ENCODE measurements at places on chromosomes 7 and 10. TPM values are rescaled to one million over a fixed set of nuclear protein-coding genes. Genes with fewer than 3 reads are reported as not detected.

Gene GPER1
- 2.8 TPM for total RNA-seq

GRCh38 chr10:104253106-104253505, 1.6 kb upstream of the GSTO1 start:
- peak; percentile 59 for DNase-seq

Gene TUBAL3
- 3.3 TPM for total RNA-seq

Gene LLCFC1
- total RNA-seq: not detected

Gene SEC24C
- total RNA-seq: 48.7 TPM

DNA sequence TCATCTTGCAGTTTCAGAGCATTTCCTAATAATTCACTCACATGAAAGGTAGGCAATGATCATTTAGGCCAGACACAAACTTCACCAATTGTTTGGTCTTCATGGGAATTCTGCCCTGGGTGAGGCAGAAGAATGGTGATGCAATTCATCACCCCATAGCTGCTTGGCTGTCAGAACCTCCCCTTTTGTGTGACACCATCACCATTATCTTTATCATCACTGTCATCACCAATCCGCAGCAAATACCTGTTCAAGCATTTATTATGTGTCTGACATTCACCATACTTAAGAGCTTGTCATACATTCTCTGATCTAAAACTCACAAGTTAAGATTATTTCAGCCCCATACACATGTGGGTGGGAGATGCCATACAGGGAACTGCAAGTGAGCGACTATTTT, 799.5 kb upstream of the LRRN3 start:
- DNase-seq: no peak

DNA sequence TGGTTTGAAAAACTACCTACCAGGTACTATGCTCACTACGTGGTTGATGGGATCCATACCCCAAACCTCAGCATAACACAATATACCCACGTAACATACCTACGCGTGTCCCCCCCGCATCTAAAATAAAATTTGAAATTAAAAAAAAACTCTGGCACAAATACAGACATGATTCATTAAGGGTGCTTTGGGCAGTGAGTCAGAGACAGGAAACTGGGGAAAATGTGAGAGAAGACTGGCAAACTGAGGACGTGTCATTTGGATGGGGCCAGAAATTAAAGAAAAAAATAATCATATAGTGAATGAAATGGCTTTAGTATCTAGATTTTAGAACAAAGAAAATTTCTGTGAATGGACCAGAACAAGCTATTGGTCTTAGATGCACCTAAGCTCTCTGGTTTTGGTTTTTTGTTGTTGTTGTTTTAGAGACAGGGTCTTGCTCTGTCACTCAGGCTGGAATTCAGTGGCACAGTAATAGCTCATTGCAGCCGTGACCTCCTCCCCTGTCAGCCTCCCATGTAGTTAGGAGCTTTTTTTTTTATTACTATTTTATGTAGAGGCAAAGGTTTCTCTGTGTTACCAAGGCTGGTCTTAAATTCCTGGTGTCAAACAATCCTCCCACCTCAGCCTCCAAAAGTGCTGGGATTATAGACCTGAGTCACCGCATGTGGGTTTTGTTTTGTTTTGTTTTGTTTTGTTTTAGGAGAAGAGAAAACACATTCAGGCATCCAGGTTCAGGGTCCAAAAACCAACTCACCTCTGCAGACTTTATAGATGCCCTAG, 5.9 kb upstream of the PRSS58 start:
- no peak for DNase-seq

Gene NCOA4
- 351 TPM for total RNA-seq

GRCh38 chr7:134826105-134826504, 46.7 kb downstream of the CALD1 start:
- DNase-seq: no peak

DNA sequence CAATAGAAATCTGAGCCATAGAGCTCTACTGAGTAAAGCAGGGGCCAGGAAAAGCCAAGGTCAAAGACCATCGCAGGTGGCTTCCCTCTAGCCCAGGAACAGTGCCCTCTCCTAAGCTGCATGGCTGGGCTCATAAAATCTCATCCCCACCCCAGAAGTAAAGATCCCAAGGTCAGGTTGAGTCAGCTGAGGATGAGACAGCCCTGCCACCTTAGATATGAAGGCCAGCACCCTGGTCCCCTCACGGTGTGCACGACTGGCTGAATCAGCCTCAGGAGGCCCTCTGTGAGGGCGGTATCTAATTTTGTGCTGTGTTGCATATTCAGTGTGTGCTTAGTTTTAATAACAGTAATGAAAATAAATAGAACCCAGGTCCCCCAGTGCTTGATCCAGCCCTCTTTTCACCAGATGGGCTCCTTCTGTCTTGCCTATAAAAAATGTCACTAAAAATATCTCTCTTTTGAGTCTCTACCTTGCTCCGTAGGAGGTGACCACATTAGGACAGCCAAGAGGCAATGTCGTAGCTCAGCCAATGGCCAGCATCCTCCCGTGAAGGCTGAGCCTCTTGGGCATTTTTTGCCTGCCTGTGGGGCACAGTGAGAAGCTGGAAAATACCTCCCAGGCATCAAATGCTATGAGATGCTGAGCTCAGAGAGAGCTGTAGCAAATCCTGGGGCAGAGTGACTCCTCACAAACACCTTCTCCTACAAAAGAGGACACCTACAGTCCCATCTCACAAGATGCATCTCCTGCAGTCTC, 424.0 kb downstream of the PLXNA4 start:
- no peak for DNase-seq

Gene MDFIC
- total RNA-seq: 7.4 TPM

DNA sequence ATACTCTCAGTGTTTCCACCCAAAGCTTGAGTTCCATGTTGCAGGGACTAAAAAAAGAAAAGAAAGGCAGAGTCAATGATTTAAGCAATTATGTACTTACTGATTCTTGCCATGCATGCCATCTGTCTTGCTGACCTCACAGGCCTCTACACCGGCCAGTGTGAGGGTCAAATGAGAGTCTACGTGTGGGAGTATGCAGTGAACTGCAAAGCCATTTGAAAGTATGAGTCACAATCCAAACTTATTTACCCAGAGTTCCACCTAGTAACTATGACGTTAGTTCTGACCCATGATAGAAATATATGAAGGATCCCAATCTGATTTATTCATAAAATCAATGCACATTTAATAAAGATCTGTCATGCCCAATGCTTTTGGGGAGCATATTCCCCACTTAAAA, 26.5 kb downstream of the PDE1C start:
- no peak for DNase-seq

Gene GPR15LG
- total RNA-seq: 69.0 TPM

- DNase-seq: no peak
These were observed 46.7 kb upstream of the RHOBTB1 start for GRCh38 chr10:60990663-60991062.

Data from Peyer's patch (tissue), 4 donors.